CD4-positive, alpha-beta T cell treated with Interleukin-6 for 4 hours (primary cell): ENCODE measurements at places on chromosomes 6 and 20.

GRCh38 chr6:157670466-157671186, 152.4 kb upstream of the SNX9 start:
- DNase-seq, result peak; percentile 27

DNA sequence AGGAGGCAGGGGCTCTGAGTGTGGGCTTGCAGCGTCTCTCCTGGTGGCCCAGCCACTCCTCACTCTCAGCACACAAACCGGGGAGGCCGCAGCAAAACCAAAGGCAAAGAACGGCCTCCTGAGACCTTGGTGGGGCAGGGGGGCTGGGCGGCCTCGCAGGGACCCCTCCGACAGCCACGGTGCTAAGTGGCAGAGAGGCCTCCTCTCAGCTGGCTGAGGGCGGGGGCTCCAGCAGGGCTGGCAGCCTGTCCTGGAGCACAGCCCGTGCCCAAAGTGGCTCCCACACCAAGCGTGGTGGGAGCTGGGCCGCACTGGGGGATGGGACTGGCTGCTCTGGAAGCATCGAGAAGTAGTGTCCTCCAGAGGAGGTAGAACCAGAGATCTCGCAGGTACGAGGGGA, 334.4 kb downstream of the QKI start:
- DNase-seq, result no peak

- DNase-seq, result no peak
Measured at GRCh38 chr6:155449450-155450239, 6.0 kb downstream of the NOX3 start.

GRCh38 chr20:13858439-13858838, 73.6 kb downstream of the NDUFAF5 start:
- DNase-seq, result no peak

DNA sequence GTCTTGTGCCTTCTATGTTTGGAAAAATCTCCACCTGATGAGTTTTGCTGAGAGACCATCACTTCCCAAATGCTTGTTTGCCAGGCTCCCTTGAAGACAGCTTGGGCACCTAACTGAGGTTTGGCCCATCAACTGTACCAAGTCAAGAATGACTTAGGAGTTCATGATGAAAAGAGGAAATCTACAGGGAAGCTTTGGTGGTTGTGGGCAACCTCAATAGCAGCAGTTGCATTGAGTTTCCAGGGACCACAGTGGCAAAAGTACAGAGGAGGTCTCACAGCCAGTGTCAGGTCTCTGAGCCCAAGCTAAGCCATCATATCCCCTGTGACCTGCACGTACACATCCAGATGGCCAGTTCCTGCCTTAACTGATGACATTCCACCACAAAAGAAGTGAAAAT, 49.7 kb upstream of the PHACTR1 start:
- DNase-seq, result no peak

- no peak for DNase-seq
Measured at GRCh38 chr6:159510141-159510540, 182.9 kb downstream of the SOD2 start.

- DNase-seq, result no peak
Measured at GRCh38 chr6:14633479-14633878, 515.9 kb downstream of the CD83 start.

GRCh38 chr6:127586372-127586771, 9.4 kb downstream of the C6orf58 start:
- no peak for DNase-seq

- no peak for DNase-seq
Measured at GRCh38 chr6:126134491-126134890, 148.2 kb downstream of the TRMT11 start.

- DNase-seq, result no peak
Measured at GRCh38 chr6:84774157-84774984, 10.0 kb upstream of the TBX18 start.

GRCh38 chr6:88914895-88915598, 48.4 kb downstream of the RNGTT start:
- no peak for DNase-seq

DNA sequence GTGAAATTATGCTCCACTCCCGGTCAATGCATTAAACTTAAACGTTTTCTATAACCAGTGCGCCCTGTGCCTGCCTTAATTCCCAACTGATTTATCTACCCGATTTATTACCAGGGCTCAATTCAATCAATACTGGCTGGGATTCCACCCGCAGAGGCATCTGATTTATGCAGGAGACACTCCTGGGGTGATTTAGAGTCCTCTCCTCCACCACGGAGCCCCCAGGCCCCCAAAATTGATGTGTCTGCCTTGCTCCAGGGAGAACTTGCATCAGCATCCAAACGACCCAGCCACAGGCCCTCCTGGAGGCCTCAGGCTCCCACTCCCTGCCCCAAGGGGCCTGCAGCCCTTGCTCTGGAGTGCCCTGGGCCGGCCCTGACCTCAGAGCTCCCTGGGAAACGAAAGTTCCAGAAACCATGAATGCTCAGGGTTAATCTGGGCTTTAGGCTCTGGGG, 29.5 kb downstream of the ANKRD60 start:
- DNase-seq, result no peak

DNA sequence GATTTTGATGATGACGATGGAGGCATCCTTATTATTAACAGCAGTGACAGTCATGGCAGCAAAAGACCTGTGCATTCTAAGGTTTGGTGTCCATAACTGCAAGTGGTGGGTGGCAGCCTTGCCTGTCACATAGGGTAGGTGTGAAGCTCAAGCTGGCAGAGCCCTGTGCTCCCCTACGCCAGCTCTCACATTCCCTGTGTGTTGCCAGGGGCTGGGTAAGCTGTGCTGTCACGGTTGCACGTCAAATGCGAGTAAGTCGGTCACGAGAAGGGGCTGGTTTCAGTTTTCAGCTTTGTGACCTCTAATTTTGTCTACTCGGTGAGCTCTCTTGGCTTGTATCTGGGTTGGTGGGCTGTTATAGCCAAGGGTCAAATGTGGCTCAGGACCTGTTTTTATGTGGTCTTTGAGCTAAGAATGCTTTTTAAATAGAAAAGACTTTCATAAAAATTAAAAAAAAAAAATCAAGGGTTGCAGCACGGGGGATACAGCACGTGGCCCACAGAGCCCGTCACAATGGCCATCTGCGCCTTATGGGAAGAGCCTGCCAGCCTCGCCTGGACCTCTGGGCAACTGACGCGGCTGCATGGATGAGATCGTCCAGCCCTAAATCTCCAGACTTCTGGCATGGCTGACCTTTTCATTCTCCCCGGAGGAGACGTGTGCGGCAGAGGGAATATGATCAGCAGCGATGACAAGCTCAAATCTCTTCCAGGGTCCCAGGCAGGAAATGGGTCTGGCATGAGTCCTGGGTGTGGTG, 148.5 kb downstream of the PHACTR3 start:
- DNase-seq, result no peak

DNA sequence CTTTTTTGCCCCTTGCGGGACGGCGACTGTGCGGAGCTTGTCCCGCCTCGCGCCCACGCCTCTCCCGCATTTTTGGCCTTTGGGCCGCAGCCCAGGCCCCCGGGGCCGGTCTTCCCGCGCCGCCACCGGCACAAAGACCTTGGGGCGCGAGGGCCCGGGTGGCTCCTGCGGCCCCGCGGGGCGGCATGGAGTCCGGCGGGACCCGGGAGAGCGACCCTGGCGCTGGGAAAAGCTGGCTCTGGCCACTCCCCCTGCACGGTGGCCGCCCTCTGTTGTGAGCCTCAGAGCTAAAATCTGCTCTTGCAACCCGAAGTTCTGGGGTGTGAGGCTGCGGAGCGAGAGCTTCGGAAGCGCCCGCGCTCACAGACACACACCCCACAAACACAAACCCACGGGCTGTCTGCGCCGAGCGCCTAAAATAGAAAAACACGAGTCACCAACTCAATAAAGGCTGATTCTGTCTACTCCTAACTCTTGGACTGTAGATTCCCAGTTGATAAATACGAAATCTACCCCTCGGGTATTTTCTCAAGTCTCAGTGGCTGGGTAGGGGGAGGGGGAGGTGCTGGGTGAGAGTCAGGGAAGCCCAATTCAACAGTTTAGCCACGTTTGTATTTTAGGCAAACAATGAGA, 496 bp upstream of the BEND3 start:
- peak; percentile 33 for DNase-seq

GRCh38 chr6:139372326-139373153, 1.9 kb downstream of the CITED2 start:
- DNase-seq, result peak; percentile 27

DNA sequence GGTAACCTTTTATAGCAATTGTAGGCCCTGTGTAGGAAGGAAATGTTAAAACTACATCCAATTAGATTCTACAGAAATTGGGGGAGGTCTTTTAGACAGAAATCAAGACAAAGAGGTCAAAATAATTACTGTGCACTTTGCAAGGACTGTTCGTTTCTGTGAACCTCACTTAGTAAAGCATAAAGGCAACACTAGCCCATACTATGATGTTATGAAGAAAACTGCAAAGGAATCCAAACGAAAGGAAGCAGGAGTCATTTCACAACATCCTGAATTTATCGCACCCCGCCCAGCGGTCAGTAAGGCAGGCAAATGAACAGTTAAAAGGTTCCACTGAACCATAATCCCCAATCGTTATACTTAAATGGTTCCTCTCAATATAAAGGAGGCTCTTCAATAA, 429.5 kb upstream of the ARID1B start:
- no peak for DNase-seq

DNA sequence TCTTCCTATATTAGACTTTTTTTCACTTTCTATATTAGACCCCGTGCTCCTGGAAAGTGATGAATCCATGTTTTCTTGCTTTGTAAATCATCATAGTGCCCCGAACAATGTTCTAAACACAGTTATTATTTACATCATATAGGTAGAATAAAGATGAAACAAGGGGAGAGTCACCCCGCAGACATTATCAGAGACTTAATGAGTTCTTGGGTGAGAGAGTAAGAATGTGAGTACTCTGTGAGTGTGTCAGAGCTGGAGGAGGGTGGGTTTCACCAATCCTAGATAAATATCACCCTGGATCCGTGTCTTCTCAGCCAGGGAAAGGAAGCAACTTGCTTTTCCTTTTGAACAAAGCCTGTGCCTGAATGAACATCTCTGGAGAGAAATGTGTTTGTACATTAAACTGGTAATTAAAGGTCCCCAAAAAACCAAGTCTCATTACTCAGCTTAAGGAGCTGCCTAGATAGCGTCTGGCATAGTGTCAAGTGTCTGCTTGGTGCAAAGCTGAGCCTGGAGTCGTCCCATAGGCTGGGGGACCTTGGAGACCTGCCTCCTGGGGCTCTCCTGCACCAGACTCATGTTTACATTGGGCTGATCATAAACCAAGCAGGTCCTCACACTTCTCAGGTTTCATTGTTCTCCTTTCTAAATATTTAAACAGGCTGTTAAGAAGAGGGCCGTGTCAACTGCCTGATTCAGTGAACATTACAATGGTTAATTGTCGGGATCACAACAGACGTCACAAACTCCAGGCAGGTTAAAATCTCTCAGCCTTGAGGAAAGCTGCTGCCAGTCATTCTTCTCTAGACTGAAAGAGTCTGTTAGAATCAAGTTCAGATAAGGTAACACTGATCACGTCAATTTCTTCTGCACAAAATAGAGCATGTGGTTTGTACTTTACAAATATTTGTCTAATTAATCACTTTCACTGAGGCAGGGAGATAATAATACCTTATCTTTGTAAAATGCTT, 179.7 kb upstream of the MYLIP start:
- no peak for DNase-seq

- no peak for DNase-seq
Measured at GRCh38 chr6:112634376-112634775, 287.2 kb downstream of the RFPL4B start.

- no peak for DNase-seq
Measured at GRCh38 chr6:90241229-90241880, 55.3 kb downstream of the BACH2 start.

- DNase-seq, result no peak
Measured at GRCh38 chr20:61529354-61529753, 277.3 kb downstream of the CDH4 start.

DNA sequence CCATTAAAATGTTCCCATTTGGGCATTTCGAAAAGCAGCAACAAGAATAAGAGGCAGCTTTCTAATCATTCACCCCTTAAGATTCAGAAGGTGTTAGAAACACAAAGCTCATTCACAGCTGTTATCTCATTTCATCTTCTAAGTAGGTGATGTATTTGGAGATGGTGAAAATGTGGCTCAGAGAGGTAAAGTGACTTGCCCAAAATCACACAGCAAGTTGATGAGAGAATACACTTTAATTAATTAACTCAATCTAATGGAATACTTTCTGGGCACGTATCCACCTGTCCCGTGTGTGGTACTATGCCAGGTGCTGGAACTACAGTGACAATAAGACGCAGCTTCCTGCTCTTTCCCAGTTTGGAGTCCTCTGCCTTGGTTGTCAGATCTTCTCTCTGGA, 147.4 kb upstream of the LRFN2 start:
- no peak for DNase-seq

DNA sequence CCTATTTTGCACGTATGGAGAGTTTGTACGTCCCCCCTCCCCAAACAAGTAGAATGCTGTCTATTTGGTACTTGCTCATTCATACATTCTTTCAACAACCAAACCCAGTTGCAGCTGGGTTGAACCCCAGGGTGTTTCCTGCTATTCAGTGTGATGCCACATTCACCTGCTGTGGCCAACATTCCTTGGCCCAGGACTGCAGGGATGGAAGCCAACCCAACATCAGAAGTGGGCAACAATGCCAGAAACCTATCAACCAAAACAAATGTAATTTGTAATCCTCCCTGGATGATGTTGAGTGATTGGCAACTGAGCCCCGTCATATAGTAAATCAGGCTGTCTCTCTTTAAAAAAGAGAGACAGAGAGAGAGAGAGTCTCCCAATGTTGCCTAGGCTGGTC, 8.9 kb downstream of the NT5E start:
- DNase-seq, result no peak

DNA sequence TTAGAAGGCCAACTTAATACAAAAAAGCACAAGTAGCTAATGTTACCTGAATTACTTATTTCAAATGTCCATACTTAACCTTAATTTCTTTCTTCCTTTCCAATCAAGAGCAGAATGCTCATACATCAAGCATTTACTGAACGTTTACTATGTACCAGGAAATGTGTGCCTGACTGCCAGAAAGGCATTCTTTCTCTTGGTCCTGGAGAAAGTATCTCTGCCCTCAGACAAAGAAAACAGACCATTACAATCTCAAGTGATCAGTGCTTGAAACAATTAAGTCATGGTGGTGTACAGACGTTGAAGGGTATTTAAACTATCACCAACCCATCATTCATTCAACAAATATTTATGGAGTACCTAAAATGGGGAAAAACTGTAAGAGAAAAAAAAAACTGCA, 26.4 kb downstream of the CSNK2A1 start:
- no peak for DNase-seq

- no peak for DNase-seq
Measured at GRCh38 chr6:41189967-41190366, 11.0 kb downstream of the TREML2 start.

GRCh38 chr20:34013554-34013953, 19.8 kb downstream of the RALY start:
- no peak for DNase-seq

- no peak for DNase-seq
Measured at GRCh38 chr20:17875981-17876385, 92.6 kb downstream of the SNX5 start.
